A549 (cell line): ENCODE measurements at places on chromosomes 1 and 21. TPM values are rescaled to one million over a fixed set of nuclear protein-coding genes. Genes with fewer than 3 reads are reported as not detected.

DNA sequence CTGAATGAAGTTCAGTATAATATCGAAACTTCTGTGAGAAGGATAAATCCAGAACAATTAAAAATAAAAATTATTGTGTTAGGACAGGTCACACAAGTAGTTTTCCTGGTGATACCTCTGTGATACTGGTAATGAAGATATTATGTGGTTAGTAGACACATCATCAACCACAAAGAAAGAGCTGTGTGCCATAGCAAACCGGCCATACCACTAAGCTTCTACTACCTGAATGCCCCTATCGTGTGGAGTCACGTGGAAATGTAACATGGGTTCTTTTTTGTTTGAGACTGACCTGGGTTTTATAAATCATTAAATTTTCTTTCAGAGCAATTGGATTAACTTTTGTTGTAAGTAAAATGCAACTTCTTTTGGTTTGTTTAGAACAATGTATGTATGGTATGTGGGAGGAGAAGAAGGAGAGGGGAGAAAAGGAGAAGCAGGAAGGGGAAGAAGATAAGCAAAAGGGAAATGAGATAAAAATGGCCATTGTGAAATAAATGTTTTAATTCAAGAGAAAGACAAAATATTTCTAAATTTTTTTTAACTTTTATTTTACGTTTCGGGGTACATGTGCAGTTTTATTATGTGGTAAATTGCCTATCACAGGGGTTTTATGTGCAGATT, 58.2 kb upstream of the LRRC8B start:
- DNase-seq, result no peak

GRCh38 chr21:44052071-44052829, 40.1 kb downstream of the TRAPPC10 start:
- no peak for DNase-seq

DNA sequence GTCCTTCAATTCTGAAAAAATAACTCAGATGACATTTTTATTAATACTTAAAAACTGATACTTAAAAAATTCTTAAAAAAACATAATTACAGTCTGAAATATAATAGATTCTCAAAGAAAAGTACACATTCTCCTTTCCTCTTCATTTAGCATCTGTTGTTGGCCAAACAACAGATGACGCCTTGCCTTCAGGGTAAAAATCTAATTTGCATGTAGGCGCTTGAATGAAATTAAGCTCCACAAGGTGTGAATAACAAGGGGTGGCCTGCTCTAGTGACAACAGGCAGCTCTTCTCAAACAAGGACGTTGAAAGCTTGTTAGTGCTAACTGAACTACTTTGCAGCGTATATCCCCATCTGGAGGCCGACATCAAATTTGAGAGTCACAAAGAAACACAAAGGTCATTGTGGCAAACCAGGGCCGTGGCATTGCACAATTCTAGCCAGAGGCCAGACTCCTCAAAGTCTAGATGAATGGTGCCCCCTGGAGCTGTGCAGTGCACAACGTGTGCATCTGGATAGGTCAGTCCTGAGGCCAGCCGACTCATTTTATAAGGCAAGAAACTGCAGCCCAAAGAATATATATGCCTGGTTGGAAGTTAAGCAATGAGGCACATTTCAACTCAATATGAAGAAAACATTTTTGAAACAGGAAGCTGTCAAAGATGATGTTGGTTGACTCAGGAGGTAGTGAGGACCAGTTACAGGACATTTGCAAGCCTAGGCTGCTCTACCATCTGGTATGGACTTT, 459.2 kb upstream of the RUNX1 start:
- peak; percentile 32 for DNase-seq

GRCh38 chr21:29258626-29259338, 39.9 kb upstream of the BACH1 start:
- DNase-seq, result peak; percentile 32

DNA sequence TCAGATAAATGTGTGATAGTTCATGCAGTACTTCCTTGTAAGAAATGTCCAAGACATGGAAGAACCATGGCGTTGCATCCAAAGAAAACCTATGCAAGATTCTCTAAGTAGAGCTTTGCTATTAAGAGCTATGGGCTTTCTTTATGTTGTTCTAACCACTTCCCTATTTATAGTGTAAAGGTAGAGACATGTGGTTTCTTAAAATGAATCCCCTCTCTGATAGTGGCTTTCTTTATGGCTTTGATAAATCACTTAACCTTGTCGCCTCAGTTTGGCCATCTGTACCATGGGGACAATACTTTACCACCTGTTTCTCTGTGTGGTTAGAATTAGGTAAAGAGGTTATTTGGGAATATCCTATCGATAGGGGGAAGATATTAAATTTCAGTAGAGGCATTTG, 305.5 kb downstream of the NFIA start:
- no peak for DNase-seq

GRCh38 chr1:156816561-156817328, at the start of gene SH2D2A:
Gene SH2D2A, minus strand, starts transcription at chr1:156816848. Its CDS starts 140 bp downstream, at chr1:156816708.
- DNase-seq, result no peak

DNA sequence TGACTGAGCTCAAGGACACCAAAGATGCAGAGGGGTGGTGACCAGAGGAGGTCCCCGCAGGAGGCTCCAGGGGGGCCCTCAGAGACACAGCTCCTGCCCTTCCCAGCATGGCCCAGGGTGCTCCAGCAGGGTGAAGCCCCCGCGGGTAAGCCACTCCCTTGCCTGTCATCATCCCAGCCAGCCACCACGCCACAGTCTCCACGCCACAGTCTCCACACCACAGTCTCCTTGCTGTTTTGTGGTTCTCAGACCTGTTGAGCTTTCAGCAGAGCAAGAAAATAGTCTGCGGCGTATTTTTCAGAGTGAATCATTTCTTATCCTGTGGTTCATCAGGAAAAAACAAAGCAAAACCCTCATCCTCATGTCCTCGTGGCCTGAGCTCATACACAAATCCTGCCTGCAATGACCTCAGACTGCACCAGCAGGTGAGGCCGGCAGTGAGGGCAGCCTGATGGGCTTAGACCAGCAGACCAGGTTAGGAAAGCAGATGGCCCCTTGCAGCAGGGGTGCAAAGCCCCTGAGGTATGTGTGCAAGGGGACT, 25.7 kb upstream of the ABCG1 start:
- DNase-seq, result no peak

DNA sequence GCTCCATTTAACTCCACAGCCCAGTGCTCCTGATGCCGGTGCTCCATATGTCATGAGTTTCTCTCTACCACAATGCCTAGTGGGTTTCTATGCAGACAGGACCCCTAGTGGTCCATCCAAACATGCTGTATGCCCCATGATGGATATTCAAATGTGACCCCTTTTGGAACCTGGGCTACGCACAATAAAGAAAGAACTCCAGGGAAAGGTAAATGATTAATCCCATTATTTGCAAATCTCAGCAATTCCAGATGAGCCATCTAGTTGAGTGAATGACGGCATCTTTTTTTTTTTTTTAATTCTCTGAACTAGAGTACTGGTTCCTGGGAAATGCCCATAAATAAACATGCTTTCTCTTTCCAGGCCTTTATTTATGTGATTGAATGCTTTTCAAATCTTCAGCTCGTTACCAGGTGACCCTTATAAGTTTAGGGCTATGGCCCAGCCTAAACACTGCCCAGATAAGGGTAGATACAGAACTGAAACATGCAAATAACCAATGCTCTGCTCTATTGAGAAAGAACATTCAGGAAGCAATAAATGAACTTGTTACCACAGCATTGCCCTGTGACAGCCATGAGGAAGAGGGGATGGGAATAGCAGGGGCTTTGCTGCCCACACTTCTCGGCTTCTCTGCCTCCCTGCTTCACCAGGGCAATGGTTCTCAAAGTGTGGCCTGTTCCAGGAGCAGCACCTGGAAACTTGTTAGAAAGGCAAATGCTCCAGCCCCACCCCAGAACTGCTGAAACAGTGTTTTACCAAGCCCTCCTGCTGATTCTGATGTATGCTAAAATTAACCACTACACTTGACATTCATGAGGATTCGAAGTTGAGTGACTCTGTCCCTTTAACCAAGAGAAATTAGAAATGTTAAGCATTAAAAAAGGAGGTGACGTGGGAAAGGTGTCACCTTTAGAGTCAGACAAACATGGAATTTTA, 151.7 kb downstream of the SEC16B start:
- DNase-seq, result no peak

DNA sequence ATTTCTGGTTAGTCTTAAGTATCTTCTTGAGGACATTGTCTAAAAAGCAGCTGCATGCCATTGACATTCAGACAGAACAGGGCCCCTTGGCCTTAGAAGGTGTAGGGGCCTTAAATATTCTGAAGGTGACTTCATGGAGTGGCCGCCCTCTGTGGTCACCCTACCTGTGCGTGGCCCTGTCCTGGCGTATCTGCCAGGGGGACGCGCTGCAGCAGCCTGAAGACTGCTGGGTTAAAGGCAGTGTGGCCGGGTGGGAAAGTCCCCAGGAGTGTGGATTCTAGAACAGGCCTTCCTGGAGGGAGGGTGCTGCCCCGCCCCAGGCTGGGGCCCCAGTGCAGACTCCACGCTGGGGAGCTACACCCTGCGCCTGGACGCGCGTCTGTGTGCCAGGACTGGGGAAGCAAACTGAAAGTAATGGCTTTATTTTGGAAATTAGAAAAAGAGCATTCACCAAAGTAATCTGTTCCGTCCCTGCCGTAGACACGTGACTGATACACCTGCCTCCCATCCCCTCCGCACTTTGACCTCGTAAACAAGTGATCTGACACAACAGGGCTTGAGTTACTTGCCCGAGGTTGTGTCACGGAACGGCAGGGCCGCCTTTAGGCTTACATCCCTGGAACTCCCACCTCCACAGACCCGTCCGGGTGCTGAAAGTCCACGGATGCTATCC, 1.8 kb downstream of the AGPAT3 start:
- DNase-seq, result no peak

GRCh38 chr1:62159940-62160348, 34.7 kb upstream of the L1TD1 start:
- no peak for DNase-seq

DNA sequence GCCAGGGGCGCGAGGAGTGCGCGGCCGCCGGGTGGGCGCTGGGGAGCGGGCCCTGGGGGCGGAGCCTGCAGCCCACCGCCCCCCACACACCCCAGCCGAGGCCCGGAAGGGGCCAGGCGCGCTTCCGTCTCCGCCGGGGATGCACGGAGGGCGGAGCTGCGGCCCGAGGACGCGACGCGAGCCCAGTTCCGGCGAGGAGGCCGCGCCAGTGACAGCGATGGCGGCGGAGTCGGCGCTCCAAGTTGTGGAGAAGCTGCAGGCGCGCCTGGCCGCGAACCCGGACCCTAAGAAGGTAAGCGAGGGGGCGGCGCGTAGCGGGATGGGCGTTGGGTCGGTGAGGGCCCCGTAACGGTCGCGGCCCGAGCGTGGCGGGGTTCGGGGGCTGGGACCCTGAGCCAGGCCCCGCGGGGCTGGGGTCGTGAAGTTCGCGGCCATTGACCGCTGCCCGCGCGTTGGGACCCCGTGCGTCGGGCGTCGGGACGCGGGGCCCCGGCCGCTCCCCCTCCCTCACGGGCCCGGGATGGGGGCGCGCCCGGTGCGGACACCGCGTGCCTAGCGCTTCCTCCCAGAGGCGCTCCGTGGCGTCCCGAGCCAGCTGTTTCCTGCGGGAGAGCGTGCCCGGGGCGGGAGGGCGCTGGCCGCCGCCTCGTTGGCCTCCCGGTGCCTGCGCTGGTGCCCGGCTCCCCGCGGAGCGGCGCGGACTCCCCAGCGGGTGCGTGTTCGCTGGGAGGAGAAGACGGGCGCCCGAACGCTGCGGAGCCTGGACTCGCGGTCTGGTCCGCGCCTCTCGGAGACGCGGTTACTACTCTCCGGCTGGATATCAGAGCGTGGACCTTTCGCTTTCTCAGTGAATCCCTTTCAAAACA, at the start of gene ELOA:
Gene ELOA, plus strand, starts transcription at position 185 of the 866 bp plus-strand sequence. Its CDS starts 33 bp downstream, at position 218.
- peak; percentile 64 for DNase-seq

GRCh38 chr21:39715804-39716397, 29.1 kb upstream of the IGSF5 start:
- peak; percentile 36 for DNase-seq

DNA sequence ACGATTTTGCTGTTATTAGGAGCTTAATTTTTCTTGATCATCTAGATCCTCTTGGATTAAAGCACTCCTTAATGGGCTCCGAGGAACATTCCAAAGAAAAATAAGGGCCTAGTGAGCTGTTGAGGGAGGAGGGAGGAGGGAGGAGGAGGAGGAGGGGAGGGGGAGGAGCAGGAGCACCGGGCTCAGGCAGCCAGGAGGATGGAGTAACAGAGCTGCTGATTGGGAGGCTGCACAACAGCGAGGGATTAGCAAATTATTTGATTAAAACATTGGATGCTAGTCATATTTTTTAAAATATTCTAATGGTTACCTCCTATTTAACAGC, 302.1 kb upstream of the RRP15 start:
- no peak for DNase-seq

DNA sequence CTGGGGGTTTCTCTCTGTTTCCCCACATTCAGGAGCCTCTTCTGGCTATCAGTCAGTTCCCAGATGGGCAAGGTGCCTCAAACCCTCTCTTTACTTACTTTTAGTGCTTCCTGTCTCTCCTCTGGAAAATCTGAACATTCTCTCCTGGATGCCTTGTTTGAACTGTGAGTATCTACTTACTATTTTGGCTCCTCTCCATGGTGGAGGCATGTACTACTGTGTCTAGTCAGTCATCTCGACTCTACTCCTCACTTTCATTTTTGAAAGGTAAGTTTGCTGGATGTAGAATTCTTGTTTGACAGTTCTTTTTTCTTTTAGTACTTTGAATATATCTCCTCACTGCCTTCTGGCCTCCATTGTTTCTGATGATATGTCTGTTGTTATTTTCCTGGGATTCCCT, 70.9 kb upstream of the FAM78B start:
- DNase-seq, result no peak

CYP4X1 gene
- polyA plus RNA-seq, result 0.05 TPM in 1 of 3 replicates, not detected in the others

GRCh38 chr1:9294910-9295636, 2.4 kb downstream of the SPSB1 start:
- no peak for DNase-seq

DNA sequence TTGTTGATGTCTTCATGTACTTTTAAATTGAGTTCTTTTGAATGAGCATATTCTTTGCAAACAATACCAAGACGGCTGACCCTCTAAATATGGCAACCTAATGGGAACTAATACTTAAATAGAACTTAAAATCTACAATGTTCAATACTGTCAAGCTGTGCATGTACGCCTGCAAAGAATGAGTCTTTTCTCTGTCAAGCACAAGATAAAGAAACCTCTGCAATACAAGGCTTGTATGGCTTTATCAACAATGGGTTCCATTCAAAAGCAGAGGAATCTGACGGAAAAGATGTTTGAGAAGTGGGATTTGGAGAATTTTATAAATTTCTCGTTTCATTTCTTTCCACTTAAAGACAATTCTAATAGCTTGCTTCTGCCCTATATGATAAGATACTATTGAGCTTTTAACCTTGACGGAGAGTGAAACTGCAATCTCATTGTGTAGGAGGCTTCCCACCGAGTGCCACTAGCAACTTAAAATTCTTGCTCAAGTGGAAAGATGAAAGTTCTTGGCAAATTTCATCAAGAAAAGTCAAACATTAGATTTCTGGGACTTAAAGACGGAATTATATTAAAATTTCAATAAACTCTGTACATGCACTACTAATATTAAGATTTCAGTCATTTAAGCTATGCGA, 119.8 kb downstream of the RGS21 start:
- no peak for DNase-seq

GRCh38 chr1:7375781-7376660, 395.1 kb upstream of the VAMP3 start:
- no peak for DNase-seq

GRCh38 chr1:206089341-206089740, 27.8 kb downstream of the AVPR1B start:
- no peak for DNase-seq

- no peak for DNase-seq
Measured at GRCh38 chr1:198660341-198661261, 21.8 kb downstream of the PTPRC start.

OPTC gene
- polyA plus RNA-seq, result not detected in 3 replicates
